ENCODE measurements at places on chromosomes 3 and 15.

DNA sequence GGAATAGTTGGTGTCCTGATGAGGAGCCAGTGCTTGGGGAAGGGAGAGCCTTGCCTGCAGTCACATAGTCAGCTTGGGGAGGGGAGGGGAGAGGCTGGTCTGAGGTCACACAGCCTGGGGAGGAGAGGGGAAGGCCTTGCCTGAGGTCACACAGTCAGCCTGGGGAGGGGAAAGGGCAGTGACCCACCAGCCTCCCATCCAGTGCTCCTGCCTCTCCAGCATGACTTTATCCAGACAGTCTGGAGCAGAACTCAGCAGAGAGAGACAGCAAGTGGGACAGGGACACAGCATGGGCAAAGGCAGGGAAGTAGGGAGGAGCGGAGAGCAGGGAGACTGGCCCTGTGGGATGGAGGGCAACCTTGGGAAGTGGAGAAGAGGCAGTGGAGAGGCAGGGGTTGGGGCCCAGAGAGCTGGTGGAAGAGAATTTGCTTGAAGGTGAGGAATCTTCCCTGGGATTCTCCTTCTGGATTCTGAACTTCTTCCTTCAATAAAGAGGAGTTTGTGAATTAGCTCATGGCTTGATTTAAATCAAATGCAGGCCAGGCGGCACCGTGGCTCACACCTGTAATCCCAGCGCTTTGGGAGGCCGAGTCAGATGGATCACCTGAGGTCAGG is 64.5 kb downstream of the CORO2B start:
- DNase-seq = no peak

GRCh38 chr3:101642441-101642840 is 34.5 kb downstream of the ZBTB11 start:
- no peak for DNase-seq

DNA sequence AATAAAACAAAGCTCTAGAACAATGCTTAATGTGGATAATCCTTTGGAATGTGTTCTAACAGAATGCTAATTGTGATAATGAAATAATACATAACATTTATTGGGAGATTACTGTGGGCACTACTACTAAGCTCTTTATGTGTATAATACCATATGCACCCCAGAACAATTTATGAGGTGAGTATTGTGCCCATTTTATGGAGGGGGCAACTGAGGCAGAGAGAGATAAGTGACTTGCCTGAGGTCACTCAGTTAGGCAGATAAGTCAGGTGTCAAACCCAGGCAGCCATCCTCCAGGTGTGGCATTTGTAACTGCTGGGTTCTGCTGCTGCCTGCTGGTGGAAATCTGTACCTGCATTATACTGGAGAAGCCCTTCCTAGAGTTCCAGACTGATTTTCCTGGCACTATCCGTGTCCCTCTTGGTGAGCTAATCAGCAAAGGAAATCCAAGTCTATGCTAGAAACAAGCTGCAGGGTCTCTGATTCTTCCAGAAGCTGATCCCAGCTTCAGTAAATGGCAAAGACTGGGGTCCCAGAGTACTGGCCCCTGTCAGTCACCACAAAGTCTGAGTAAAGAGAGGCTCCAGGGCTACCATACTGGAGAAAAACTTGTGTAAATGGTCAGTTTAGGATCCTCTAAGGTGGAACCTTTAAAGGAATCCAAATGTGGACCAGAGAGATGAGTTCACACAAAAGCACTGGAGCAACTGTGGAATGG is 22.6 kb upstream of the RBP1 start:
- DNase-seq = peak; percentile 50

- DNase-seq = no peak
These were observed 556.5 kb upstream of the KCNMB2 start for GRCh38 chr3:177979703-177980102.

DNA sequence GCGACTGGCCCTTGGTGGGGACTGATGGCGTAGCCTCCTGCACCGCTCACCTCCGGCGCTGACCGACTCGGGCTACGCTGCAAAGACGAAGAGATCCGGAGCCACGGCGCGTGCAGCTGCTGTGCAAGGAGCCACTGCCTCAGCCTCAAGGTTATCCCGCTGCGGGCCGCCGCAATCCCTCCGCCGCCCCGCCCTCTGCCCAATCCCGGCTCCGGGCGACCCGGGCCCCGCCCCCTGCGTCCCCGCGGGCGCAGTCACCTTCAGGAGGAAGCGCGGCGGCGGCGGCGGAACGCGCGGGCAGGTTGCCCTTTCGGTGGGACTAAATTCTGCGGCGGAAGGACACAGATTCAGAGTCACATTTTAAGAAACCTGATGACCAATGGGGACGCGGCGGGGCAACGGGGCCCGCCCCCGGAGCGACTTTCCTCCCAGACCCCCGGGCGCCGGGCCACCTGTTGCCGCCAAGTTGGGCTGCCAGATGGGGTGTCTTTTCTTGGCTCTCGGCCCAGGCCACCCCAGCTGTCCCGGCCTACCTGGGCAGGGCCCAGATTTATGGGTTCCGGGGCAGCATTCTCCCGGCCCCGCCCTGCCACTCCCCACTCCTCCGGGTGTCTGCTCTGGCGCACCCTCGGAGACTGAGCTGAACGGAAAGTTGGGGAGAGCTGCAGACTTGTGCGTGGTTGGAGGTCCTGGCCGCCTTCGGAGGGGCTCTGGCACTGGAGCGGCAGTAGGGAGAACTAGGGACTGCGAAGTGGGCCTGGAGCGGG is at the start of gene PKM:
TSS of gene PKM (minus strand) at position 125 of the 767 bp plus-strand sequence. CDS start 12,093 bp downstream, outside the sequence.
- DNase-seq = peak; percentile 82

DNA sequence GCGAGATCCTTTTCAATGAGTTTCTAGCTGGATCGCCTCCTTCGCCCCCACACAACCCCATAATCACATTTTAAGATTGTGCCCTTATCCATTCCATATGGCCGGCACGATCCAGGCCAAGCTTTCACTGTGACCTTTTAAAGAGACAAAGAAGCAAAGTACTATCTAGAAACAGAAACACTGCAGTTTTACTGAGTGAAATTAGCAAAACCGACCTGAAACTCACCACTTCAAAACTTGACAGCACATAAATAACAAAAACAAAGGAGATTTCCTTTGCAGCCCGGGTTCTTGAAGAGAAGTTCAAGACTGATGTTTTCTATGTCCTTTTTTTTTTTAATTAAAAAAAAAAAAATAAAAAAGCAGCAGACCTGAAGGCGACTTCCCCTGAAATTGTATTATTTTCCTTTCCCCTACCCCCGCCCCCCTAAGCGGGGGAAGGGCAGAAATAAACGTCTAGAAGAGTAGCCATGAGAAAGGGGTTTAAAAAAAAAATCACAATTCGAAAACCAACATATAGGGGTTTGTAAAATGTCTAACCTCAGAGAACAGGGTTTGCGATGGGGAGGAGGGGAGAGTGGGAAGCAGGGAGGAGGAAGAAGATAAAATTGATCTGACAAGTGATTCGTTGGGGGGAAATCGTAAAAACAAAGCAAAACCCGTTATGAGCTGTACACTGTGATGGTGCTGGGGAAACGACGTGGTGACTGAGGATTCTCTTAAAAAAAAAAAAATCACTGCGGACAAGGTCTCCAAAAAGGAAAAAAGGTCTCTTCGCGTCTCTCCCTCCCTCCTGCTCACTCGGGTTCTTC is 1.5 kb downstream of the SATB1 start:
- peak; percentile 79 for DNase-seq

DNA sequence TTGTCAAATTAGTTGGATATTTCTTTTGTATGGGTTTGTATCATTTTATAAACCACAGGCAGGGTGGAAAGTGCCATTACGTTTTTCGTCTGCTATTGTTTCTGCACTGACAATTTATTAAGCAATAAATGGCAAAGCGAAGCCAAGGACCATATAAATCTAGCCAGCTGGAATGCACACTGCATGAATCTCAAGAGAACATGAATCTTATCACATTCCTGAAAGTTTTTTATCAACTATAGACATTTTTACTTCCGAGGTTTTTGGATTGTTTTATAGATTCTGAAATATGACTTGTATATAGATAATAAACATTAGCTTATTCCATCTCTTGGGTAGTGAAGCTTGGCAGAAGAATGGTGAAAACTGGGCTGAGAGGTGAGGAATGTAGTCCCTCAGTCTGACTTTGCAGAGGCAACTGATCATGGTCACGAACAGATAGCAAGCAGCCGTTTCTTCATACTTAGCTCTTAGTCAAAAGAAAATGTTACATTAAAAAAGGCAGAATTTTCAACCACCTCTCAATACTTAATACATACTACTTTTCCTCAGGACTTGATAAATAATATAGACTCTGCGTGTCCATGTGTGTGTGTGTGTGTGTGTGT is 102.7 kb downstream of the OSBPL10 start:
- no peak for DNase-seq

- DNase-seq = peak; percentile 59
These were observed 18.3 kb upstream of the MYH15 start for GRCh38 chr3:108528459-108529252.

- DNase-seq = no peak
These were observed 57.8 kb upstream of the BOC start for GRCh38 chr3:113153499-113154107.

GRCh38 chr15:43133430-43134156 is at the start of gene TMEM62:
TSS of gene TMEM62 (plus strand) at chr15:43133586. CDS start at chr15:43133803, 217 bp downstream.
- peak; percentile 72 for DNase-seq

DNA sequence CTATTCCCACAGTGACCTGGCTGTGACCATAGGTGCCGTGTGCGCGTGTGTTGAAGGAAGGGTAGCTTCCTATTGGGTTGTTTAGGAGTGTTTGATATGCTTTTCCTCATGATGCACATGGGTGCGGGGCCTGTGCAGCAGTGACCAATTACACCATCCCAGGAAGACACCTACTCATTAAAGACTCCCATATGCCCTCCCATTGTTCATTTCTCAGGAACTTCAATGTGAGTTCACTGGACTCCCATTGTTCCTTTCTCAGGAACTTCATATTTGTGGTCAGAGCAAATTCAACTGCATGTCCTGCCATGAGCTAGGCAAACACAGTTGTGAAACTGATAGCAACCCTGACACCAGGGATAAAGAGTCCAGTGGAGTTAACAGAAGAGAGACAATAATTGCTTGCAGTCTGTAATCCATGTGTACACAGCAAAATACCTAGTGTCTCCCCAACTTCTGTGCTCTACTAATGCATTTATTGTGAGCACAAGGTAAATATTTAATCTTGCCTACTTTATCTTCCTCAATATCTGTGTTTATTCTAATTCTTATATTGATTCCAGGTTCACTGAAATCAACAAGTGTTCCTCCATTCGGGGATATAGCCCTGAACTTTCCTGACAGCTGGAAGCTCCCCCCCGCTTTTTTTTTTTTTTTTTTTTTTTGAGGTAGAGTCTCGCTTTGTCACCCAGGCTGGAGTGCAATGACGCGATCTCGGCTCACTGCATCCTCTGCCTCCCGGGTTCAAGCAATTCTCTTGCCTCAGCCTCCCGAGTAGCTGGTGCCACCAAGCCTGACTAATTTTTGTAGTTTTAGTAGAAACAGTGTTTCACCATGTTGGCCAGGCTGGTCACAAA is 57.5 kb upstream of the GCNT3 start:
- DNase-seq = no peak

Measured in pons (tissue), 1 donor.